ENCODE measurements at places on chromosomes 3 and 15.

DNA sequence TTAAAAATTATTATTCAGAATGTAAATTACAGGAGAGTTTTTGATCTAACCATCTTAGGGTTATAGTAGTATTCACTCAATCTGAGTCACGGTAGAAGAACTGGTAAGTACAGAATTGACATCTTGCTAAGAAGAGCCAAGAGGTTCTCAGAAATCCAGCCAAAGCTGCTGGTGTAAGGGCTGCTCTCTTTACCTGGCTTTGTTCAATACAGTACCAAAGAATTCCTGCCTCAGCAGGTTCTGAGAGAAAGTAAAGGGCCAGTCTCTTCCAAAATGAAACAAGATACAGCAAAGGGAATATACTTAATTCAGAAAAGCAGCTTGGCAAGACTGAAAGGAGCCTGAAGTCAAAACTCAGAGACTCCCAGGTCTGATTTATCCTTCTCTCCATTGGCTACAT, 193.1 kb downstream of the TNIK start:
- no peak for DNase-seq

DNA sequence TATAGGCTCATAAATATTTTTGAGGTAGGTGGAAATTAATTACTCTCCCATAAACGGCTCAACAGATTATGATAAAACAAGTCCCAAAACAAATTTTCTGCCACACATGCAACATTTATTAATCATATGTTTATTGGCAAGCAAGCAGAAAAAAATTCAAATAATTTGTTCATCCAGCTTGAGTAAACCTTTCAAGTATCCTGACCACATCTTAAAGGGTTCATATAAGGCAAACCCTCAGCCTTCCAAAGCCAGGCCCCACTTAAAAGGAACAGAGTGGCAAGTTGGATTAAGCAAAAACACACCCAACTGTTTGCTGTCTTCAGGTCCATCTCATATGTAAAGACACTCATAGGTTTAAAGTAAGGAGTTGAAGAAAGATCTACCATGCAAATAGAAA, 1042.3 kb downstream of the DIPK2A start:
- no peak for DNase-seq

GRCh38 chr15:57297163-57297593, 79.1 kb upstream of the CGNL1 start:
- DNase-seq, result no peak

GRCh38 chr15:83871808-83872559, 218.1 kb downstream of the ADAMTSL3 start:
- no peak for DNase-seq

DNA sequence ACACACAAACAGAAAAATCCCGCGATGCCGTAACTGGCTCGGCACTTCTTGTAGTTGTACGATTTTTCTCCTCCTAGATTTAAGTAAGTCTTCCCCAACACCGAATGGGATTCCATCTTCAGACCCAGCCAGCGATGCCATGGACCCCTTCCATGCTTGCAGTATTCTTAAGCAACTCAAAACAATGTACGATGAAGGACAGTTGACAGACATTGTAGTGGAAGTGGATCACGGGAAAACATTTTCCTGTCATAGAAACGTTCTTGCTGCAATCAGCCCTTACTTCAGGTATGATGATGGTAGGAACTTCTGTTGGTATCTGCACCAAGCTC, 763 bp downstream of the KBTBD8 start:
- no peak for DNase-seq

DNA sequence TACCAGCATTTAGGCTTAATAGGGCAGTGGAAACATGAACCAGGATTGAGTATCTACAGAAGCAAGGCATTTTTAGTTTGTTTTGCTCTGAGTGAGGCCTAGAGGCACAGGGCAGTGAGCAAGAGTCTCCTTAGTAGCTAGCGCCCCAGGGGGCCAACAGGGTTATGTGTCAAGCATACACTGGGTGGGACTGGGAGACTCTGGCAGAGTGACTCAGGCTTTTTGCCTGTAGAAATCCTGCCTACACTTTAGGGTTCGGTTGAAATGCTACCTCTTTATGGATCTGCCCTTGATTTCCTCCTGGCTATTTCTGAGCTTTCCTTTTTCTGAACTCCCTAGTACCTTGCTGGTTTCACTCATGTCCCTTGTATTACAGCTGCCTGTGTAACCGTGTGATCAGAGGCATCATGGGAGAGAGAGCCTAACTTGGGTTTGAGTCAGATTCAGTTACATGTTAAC, 72.2 kb downstream of the TOP2B start:
- no peak for DNase-seq

GRCh38 chr3:186025161-186025560, 83.7 kb downstream of the ETV5 start:
- no peak for DNase-seq

DNA sequence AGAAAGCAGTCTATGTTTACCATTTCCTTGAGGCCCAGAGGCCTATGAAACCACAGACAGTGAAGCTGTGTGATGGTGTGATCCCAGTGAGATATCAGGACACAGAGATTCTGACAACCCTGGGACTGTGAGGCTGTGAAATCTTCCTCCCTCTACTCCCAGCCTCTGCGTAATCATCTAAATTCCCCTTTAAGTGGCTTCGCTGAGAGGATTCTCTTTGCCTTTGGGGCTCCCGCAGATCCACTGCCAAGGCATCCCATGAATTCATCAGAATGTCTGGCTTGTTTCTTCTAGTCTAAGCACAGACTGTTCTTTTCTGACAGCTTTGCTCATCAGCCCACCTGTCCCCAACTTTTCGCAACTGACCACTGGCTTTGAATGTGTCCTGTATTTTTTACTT, 901.2 kb upstream of the NR2F2 start:
- no peak for DNase-seq

- DNase-seq, result no peak
Measured at GRCh38 chr15:85652457-85652856, 142.3 kb downstream of the KLHL25 start.

GRCh38 chr3:102057781-102058421, 208.6 kb downstream of the NFKBIZ start:
- DNase-seq, result no peak

GRCh38 chr15:80495401-80495942, 91.3 kb downstream of the ARNT2 start:
- no peak for DNase-seq

- no peak for DNase-seq
Measured at GRCh38 chr3:38611866-38612265, 37.6 kb downstream of the SCN5A start.

All from RWPE2 (cell line).